Activated CD4-positive, alpha-beta memory T cell treated with anti-CD3 and anti-CD28 coated beads for 36 hours (primary cell): ENCODE measurements at places on chromosomes 12 and 14.

- no peak for DNase-seq
Measured at GRCh38 chr12:87676731-87677130, 352.5 kb downstream of the C12orf50 start.

GRCh38 chr12:127582074-127582473 lies 684.9 kb upstream of the TMEM132C start:
- no peak for DNase-seq

DNA sequence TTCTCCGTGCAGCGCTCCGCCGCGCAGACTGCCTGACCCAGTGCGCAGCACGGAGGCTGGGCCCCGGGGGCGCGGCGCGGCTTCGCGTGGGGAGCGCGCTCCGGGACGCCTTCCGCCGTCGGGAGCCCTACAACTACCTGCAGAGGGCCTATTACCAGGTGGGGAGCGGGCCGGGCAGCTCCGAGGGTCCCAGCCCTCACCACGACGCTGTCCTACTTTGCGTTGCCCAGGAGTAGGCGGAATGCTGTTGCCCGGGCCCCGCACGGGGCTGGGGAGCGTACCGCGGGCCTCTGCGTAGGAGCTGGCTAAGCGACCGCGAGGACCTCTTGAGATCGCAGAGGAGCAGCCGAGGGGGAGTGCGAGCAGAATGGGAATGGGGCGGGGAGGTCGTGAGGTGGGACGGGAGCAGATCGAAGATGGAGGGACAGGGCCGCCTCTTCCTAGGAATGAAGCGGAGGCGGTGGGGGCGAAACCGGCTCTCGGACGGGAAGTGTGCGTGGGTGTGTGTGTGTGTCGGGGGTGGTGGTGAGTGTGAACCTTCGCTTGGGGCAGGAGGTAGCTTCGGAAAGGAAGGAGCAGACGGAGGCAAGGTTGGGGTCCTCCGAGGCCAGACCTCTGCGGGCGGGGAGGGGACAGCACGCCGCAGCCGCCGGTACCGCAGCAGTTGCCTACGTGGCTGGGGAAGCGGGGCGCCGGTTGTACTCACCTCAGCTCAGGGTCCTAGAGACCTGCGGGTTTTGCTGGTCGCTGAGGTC lies 751 bp downstream of the P3H3 start:
- peak; percentile 50 for DNase-seq

DNA sequence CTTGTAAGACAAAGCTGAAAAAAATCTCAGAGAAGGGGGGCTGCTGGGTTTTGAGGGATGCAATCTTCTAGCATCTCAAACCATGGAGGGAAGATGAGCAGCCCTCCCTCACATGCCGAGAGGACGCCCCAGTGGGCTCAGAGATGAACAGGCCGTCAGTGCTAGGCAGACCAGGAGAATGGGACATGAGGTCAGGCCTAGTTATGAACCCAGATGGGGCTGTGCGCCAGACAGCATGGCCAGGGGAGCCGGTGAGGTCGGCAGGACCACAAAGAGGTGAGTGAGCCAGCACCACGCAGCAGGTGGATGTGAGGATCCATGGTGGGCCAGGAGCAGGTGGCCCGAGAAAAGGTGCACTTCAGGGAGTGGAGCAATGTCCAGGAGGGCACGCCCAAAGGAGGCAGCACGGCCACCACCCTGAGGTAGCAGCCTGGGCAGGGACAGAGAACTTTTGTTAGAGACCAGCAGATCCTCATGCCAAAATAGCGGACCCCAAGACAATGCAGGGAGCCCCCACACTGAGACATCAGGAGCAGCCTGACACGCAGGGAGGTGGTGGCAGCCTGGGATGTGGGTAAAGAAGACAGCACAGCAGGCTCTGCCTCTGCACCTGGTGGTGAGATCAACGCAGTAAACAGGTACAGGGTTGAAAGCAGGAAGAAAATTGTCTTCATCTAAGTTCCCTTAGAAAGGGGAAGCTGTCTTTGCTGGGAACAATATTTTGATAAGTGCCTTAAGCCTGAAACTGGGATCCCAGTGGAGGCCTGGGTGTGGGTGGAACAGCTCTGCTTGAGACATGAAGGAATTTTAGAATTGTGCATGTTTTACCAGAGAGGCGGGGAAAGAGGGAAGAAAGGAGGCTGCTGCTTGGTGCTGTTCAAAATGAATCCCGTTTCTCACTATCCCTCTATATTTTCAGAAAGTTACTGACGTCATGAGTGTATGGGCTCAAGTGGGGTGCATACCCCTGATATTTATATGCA lies 17.8 kb upstream of the MCRS1 start:
- no peak for DNase-seq

- peak; percentile 57 for DNase-seq
Measured at GRCh38 chr14:103385929-103386712, 906 bp downstream of the MARK3 start.

DNA sequence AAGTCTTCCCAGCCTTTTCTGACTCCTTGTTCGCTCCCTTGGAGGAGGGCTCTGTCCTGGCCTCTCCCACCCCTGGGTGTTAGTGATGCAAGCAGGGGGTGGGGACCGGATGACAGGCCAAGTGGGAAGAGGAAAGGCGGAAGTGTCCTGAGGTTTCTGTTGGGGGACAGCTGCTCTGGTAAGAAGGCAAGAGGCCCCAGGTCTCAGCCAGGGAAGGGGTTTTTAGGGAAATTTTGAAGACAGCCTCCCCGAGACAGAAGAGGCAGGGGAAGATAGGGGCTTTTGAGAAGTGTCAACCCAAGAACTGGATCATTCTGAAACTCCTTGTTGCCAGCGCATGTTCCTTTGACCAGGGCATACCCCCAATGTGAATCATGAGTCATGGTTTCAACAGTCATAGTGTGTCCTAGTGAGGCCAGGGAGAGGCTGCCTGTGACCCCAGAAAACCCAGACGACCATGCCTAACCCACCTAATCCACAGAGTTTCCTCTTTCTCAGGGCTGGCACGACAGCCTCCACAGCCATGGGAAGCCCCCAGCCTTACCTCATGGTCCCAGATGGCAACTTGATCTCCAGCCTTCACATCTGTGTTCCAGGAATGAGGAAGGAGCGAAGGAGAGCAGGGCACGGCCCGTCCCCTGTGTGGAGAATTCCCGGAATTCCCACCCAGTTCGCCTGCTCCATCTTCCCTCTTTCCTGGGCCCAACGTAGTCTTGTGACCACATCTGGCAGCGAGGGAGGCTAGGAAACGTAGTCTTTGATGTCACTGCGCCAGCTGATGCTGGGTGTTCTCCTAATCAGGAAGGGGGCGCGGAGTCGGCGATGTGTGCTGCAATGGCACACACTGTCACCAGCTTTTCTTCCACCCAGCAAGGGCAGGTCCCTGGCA lies 4.9 kb upstream of the GPR132 start:
- peak; percentile 82 for DNase-seq
